Posterior cingulate gyrus (tissue), 11 donors: ENCODE measurements at places on chromosomes 4 and X.

- no peak for DNase-seq
Measured at GRCh38 chr4:189507060-189507459, 433.6 kb upstream of the FRG1 start.

- DNase-seq, result no peak
Measured at GRCh38 chrX:99073551-99073950, 1336.5 kb downstream of the PCDH19 start.

DNA sequence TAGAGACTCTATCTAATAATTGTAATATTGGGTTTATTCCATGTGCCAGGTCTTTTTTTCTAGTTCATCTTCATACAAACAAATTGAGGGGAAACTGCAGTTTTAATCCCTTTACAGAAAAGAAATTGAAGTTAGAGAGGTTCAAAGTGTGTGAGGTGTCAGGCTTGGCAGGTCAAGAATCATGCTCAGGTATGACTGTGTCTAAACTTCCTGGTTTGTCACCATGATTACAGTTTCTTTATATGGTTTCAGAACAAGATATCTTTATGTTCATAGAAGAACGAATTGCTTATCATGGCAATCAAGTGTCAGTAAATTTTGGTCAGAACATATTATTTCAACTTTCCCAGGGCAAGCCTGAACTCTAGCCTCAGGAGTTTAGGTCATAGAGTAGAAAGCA lies 460.4 kb downstream of the RAPGEF2 start:
- DNase-seq, result no peak

- peak; percentile 77 for DNase-seq
Measured at GRCh38 chr4:152778656-152779512, 646 bp downstream of the TIGD4 start.

DNA sequence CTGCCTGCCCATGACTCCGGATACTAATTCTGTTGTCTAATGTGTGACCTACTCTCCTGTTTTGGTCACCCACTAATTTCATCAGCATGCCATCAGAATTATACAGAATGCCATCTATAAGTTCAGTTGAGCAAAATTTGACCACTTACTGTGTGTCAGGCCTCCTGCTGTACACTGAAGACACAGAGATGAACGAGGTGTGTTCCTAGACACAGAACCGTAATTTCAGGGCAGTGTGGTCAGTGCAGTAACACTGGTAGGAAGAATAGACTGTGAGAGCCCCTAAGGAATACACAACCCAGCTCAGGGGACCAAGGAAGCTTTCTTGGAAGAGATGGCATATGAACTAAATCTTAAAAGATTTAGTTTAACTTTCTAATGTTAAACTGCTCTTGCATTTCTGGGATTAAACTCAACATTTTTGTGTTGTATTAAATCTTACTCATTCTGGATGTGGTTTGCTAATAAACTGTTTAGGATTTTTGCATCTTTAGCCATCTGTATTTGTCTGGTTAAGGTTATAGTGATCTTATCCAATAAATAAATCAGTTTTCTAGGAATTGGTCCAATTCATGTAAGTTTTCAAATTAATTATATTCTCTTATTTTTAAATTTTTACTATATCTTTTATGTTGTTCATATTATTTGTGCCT lies 34.3 kb downstream of the KANTR start:
- no peak for DNase-seq

DNA sequence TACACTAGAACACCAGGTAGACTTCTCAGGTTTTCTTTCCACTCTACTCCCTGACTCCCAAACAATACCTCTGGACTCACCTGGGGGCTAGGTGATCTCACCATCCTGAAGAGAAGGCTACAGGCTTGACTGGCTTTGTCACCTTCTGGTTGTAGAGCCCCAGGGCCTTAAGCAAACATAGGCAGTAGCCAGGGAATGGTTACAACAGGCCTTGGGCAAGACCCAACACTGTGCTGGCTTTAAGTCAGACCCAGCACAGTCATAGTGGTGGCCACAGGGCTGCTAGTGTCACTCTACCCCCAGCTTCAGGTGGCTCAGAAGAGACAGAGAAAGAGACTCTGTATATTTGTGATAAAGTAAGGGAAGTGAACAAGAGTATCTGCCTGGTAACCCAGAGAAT lies 118.1 kb upstream of the EMCN start:
- DNase-seq, result no peak

GRCh38 chr4:33381816-33382215 lies 2661.6 kb downstream of the PCDH7 start:
- DNase-seq, result no peak

- no peak for DNase-seq
Measured at GRCh38 chr4:173626277-173626676, 96.2 kb upstream of the HAND2 start.

- DNase-seq, result no peak
Measured at GRCh38 chr4:142278171-142278570, 567.9 kb downstream of the INPP4B start.

- DNase-seq, result no peak
Measured at GRCh38 chrX:10199212-10199611, 42.4 kb downstream of the CLCN4 start.

DNA sequence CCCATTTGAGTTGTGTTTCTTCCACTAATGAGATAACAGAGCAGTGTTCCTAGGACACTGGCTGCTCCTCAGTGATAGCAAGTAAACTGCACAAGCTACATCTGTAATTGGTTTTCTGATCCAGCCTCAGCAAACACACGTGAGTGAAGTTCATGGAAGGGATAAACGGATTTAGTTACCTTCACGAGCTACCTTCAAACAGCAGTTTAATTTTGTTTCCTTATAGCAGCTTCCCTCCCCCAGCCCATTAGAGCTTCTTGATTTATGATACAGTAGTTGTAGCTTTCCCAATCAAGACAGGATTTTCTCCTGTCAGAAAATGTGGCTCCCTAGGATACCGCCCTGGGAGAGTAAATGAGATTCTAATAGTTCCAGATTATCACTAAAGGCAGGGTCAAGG lies 634.2 kb upstream of the FAT1 start:
- no peak for DNase-seq

DNA sequence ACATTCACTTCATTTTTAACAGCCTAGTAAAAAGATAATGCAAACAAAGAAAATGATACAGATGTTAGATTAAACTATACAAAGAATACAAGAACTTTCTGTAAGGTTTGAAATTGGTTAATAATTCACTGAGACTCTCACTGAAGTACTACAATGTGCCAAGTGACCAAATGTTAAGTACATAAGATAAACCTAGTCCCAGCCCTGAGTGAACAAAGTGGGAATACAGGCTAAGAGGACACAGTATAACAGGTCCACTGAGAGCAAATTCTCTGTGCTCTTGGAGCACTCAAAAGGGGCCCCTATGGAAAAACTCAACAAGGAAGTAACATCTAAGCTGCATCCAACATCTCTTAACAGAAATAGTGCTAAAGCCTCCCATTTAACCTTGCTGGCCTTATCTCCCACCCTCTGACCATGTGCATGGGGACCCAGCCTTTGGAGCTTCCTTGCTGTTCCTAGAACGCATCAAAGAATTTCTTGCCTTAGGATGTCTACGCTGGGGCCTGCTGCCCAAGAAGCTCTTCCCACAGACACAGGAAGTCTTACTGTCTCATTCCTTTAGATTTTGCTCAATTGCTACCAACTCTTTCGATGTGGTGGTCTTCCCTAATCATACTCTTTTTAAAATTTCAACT lies 113.4 kb downstream of the ZAR1 start:
- no peak for DNase-seq

DNA sequence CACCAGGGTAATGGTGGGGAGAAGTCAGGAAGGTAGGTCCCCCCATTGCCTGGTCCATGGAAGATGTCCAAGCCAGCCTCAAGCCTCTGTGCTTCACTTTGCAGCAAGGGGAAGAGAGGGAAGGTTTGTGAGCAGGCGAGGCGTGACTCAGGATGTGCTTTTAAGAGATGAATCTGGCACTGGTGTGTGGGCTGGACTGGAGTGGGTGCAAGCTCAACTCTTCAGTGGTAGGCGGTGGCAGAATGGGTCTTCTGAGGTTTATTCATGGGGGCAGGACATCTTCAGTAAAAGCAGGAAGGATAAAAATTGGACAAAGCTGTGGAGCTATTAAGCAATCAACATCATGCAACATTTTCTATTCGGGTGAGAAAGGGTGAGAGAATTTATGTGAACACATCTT lies 19.4 kb downstream of the GPM6B start:
- no peak for DNase-seq

DNA sequence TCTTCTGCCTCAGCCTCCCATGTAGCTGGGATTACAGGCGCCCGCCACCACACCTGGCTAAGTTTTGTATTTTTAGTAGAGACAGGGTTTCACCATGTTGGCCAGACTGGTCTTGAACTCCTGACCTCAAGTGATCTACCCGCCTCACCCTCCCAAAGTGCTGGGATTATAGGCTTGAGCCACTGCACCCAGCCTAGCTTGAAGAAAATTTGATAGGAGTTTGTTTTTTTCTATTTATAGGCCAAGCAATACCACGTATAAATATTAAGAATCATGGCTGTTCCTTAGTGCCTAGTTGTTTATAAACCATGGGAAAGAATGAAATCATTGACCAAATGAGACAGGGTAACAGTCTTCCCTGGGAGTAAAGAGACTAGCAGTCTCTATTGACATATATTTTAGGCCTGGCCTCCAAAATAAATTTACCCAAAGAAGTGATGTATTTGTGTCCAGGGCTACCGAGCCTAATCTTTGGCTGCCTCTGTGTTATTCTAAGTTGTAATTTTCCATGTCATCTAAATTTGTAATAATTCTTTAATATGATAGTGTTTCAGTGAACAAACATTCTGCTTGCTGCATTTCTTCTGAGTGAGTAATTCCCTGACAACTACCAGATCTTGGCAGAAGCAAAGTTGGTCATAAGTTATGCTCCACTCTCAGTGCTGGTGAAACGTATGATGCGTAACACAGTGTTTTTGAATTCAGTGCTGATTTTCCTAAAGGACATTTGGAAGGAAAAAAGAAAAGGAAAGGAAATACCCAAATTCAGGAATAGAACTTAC lies 10.3 kb downstream of the PKD2 start:
- DNase-seq, result no peak

- no peak for DNase-seq
Measured at GRCh38 chr4:123162859-123163258, 233.7 kb upstream of the SPRY1 start.

- DNase-seq, result no peak
Measured at GRCh38 chr4:74327762-74328161, 19.5 kb downstream of the EPGN start.

- no peak for DNase-seq
Measured at GRCh38 chr4:56250776-56251175, 136.5 kb downstream of the AASDH start.

GRCh38 chr4:8905226-8905772 lies 33.7 kb upstream of the HMX1 start:
- DNase-seq, result no peak

DNA sequence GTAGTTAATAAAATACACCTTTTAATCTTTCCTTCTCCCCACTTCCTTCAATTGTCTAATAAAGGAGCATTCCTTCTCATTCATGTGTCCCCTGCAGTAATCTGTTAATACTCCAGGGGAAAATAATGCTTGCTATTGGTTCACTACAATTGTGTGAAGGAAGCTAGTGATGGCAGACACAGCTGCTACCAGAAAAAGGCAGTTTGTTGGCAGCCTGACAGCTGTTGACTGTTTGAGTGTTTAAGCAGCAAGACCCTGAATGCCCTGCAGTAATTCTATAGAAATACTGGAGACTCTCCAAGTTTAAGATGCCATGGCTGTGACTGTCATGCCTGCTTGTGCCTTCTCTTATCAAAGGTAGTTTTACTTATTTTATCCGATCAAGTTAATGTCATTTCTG lies 359.5 kb downstream of the C4orf33 start:
- no peak for DNase-seq

GRCh38 chrX:72317139-72317538 lies 11.4 kb upstream of the CITED1 start:
- DNase-seq, result no peak

DNA sequence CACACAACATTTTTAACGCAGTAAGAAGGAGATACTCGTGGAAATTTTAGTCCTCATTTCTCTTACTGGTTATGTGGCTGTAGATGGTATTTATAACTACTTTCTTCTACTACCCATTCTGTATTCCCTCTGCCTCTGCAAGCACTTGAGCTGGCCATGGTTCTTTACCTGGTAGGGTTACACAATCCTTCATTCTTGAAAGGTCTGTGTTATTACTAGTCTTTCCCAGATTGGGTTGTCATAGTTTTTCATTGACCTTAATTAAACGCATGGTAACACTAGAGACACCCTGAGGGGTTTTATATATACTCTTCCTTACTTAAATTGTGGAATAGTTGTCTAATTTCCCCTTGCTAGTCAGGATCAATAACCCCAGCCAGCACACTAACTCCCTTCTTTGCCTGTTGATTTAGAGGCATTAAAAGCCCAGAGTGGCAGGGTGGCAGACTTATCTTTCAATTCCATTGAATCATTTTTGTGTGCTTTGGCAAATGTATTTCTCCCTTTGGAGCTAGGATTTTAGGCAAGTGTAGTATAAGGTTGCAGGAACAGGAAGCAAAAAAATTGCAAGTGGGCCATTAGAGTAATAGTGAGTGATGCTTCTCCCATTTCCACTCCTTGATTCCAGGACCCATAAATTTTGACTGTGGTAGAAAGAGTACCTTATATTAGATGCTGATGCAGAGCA lies 113.6 kb upstream of the EMCN start:
- no peak for DNase-seq

DNA sequence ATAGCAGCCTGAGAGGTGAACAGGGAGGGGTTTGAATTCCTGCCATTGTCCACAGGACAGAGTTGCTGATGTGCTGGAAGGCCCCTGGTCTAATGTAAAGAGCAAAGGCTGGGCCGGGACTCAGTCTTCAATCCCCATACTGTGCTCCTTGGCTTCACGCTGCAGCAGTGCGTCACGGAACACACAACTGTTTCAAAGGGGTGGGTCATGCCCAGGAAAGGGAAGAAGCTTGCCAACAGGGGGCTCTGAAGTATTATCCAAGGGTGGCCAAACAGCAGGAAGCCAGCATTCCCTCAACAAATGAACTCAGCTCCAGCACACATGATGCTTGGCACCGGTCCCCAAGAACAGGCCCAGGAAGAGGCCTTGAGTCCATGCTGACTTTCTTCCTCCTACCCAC lies 122.5 kb downstream of the NFKB1 start:
- DNase-seq, result no peak

DNA sequence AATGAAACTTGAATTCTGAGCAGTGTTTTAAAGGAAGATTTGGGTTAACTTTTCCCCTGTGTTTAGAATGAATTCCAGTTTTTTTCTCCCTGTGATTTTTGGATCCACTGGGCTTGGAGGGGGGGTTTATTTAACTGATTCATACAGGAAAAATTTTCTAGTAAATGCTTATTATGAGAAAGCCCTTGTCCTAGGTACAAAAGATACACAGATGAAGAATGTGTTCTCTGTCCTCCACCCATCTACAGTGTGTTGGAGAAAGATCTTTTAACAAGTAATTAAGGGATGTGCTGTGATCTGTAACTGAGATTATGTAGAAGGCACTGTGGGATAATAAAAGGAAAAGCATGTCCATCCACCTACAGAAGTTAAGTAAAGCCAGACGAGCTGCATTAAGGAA lies 103.9 kb downstream of the STIM2 start:
- DNase-seq, result no peak

GRCh38 chrX:78329486-78329885 lies 2.1 kb upstream of the CYSLTR1 start:
- no peak for DNase-seq
